ENCODE measurements at places on chromosomes 2 and 18. TPM values are rescaled to one million over a fixed set of nuclear protein-coding genes. Genes with fewer than 3 reads are reported as not detected.

GRCh38 chr2:5729416-5729815 is 37.2 kb downstream of the SOX11 start:
- no peak overlapping the region for H3K4me3 ChIP-seq
- DNase-seq = no peak
- H3K27ac ChIP-seq = no peak overlapping the region
- H3K4me1 ChIP-seq = no peaks in the 10 kb centered on the region

DNA sequence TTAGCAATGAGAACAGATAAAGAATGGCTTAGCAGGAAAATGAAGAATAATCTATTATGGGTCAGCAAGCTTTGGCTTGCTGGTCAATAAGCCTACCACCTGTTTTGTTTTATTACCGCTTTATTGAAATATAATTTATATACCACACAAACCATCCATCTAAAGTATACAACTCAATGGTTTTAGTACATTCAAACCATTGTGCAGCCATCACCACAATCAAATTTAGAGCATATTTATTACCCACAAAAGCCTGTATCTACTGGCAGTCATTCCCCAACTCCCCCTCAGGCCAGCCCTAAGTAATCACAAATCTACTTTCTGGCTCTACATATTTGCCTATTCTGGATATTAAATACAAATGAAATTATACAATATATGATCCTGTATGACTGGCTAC is 17.2 kb downstream of the PPP3R1 start:
- peaks cover 74% of the 10 kb centered on the region for H3K4me1 ChIP-seq
- H3K27me3 ChIP-seq = no peaks in the 10 kb centered on the region
- DNase-seq = no peak
- H3K36me3 ChIP-seq = no peaks in the 10 kb centered on the region

GRCh38 chr18:2104620-2105462 is 466.5 kb downstream of the METTL4 start:
- H3K27ac ChIP-seq = no peak overlapping the region
- DNase-seq = peak; percentile 14
- H3K27me3 ChIP-seq = no peaks in the 10 kb centered on the region

DNA sequence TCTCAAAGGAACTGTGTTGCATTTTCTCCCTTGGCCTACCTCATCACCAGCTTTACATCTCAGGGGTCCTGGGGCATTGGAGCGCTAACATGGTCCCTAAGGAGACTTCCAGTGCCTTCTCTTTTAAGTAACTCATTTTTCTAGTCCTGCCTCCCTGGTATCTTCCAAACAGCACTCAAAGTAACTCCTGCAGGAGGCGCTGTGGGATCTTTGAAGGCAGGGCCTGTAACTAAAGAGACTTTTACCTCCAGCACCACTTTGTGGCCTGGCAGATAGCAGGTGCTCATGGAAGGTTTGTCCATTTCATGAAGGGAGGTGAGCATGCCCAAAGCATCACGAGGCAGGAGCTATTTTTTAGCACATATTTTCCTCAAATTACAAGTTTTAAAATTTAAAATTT is 411.0 kb upstream of the GYPC start:
- H3K4me3 ChIP-seq = no peak overlapping the region
- H3K4me1 ChIP-seq = no peaks in the 10 kb centered on the region
- DNase-seq = no peak
- H3K27ac ChIP-seq = no peak overlapping the region

- H3K4me1 ChIP-seq = peaks cover 32% of the 10 kb centered on the region
- H3K36me3 ChIP-seq = no peaks in the 10 kb centered on the region
- no peak overlapping the region for H3K27ac ChIP-seq
- H3K27me3 ChIP-seq = no peaks in the 10 kb centered on the region
- no peak for DNase-seq
Observed at GRCh38 chr2:96970248-96970875, 16.0 kb downstream of the FAM178B start.

GRCh38 chr2:176997074-176997791 is 215.4 kb upstream of the HNRNPA3 start:
- H3K27me3 ChIP-seq = no peaks in the 10 kb centered on the region
- no peaks in the 10 kb centered on the region for H3K36me3 ChIP-seq
- H3K4me1 ChIP-seq = peaks cover 9% of the 10 kb centered on the region
- no peak overlapping the region for H3K4me3 ChIP-seq

GRCh38 chr18:45566025-45566740 is 49.1 kb upstream of the SLC14A2 start:
- no peak overlapping the region for H3K4me3 ChIP-seq
- H3K4me1 ChIP-seq = no peaks in the 10 kb centered on the region
- H3K27ac ChIP-seq = no peak overlapping the region
- no peak for DNase-seq

- no peak overlapping the region for H3K27ac ChIP-seq
- DNase-seq = no peak
- no peaks in the 10 kb centered on the region for H3K27me3 ChIP-seq
- peaks cover 21% of the 10 kb centered on the region for H3K4me1 ChIP-seq
- no peak overlapping the region for H3K4me3 ChIP-seq
Observed at GRCh38 chr2:219384859-219385258, 2.9 kb downstream of the DNPEP start.

DNA sequence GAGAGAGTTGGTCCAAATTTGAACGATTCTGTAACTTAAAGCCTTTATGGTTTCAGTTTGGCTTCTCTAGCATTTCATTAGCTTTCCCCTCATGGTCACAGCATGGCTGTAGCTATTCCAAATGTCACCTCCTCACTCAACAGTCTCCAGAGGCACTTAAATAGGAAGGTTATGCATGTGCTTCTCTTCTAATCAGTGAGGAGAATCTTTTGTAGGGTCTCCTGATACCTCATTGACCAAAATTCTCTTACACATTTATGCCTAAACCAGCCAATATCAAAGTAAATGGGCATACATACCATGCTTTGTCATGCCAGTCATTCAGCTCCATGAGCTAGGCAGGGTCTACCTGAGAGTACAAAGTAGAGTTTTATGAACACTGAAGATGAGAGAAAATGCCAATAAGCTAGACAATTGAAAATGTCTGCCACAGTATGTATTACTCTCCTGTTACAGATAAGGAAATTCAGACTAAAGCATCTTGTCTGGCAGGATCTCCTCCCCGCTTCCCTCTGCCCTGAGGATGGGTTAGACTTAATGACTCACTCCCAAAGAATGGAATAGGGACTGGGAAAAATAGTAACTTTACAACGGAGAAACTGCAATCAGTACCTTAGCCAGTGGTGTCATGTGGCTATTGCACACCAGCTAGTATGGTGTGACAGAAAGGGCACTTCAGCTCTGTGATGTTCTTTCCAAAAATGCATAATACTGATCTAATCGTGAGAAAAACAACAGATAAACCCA is 15.4 kb downstream of the DSG2 start:
- no peaks in the 10 kb centered on the region for H3K4me1 ChIP-seq
- H3K36me3 ChIP-seq = no peaks in the 10 kb centered on the region
- H3K27me3 ChIP-seq = no peaks in the 10 kb centered on the region
- DNase-seq = no peak

- H3K27ac ChIP-seq = no peak overlapping the region
- no peak for DNase-seq
- H3K4me3 ChIP-seq = no peak overlapping the region
- no peaks in the 10 kb centered on the region for H3K36me3 ChIP-seq
- H3K4me1 ChIP-seq = peaks cover 5% of the 10 kb centered on the region
- peaks cover 5% of the 10 kb centered on the region for H3K27me3 ChIP-seq
Observed at GRCh38 chr2:127225186-127225960, 5.3 kb upstream of the CYP27C1 start.

DNA sequence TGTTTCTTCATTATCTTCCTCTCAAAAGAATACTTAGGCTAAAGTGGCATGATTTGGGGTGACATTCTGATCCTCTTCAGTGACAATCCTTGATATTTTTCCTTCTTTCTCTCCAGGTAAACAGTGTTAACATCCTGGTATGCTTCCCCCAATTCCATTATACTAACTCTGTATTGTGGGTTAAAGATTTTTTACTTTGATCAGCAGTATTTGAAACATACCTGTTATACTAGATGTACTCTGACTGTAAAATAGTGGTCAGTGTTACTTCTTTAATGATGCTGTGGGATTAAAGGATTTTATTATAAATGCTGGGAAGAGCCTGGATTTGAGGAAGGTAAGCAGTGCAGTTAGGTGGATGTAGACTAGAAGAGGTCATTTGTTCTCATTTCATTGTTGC is 48.8 kb downstream of the MSH2 start:
- no peak overlapping the region for H3K27ac ChIP-seq
- H3K4me1 ChIP-seq = no peaks in the 10 kb centered on the region
- no peak for DNase-seq
- H3K27me3 ChIP-seq = no peaks in the 10 kb centered on the region
- no peaks in the 10 kb centered on the region for H3K36me3 ChIP-seq
- H3K4me3 ChIP-seq = no peak overlapping the region

- no peak for DNase-seq
- no peaks in the 10 kb centered on the region for H3K4me1 ChIP-seq
- peaks cover 42% of the 10 kb centered on the region for H3K36me3 ChIP-seq
- H3K4me3 ChIP-seq = no peak overlapping the region
- no peaks in the 10 kb centered on the region for H3K27me3 ChIP-seq
Observed at GRCh38 chr2:128016620-128017019, 11.2 kb downstream of the SAP130 start.

- no peak overlapping the region for H3K4me3 ChIP-seq
- no peak for DNase-seq
- H3K4me1 ChIP-seq = no peaks in the 10 kb centered on the region
- no peaks in the 10 kb centered on the region for H3K27me3 ChIP-seq
- no peaks in the 10 kb centered on the region for H3K36me3 ChIP-seq
- H3K27ac ChIP-seq = no peak overlapping the region
Observed at GRCh38 chr2:181095486-181095885, 115.1 kb downstream of the UBE2E3 start.

GRCh38 chr18:33578518-33579348 is 714 bp downstream of the ASXL3 start:
- no peak overlapping the region for H3K4me3 ChIP-seq
- no peak overlapping the region for H3K27ac ChIP-seq
- no peaks in the 10 kb centered on the region for H3K4me1 ChIP-seq
- H3K27me3 ChIP-seq = no peaks in the 10 kb centered on the region
- no peak for DNase-seq
- H3K36me3 ChIP-seq = no peaks in the 10 kb centered on the region

GRCh38 chr2:21356086-21356856 is 232.5 kb downstream of the TDRD15 start:
- DNase-seq = no peak
- H3K36me3 ChIP-seq = no peaks in the 10 kb centered on the region
- H3K27ac ChIP-seq = no peak overlapping the region
- H3K4me1 ChIP-seq = no peaks in the 10 kb centered on the region
- H3K4me3 ChIP-seq = no peak overlapping the region

GRCh38 chr2:111618226-111618977 is 265.6 kb downstream of the ANAPC1 start:
- H3K27me3 ChIP-seq = no peaks in the 10 kb centered on the region
- no peaks in the 10 kb centered on the region for H3K4me1 ChIP-seq
- H3K36me3 ChIP-seq = no peaks in the 10 kb centered on the region
- H3K27ac ChIP-seq = no peak overlapping the region

LGALSL gene
- total RNA-seq = 0.98 TPM

MRO gene
- total RNA-seq = not detected

CYP26B1 gene
- total RNA-seq = not detected

PTPN4 gene
- total RNA-seq = 29.0 TPM

IL36A gene
- total RNA-seq = not detected

HOXD12 gene
- total RNA-seq = not detected

DSG4 gene
- total RNA-seq = not detected

ACTG2 gene
- total RNA-seq = not detected

MBOAT2 gene
- 3.2 TPM for total RNA-seq

VSNL1 gene
- not detected for total RNA-seq

HOXD8 gene
- not detected for total RNA-seq

MALT1 gene
- total RNA-seq = 35.8 TPM

All from CD8-positive, alpha-beta memory T cell (primary cell).